Upper lobe of right lung (tissue), 1 donor: ENCODE measurements at places on chromosomes 1 and 21. TPM values are rescaled to one million over a fixed set of nuclear protein-coding genes. Genes with fewer than 3 reads are reported as not detected.
A peak's percentile ranks its signal among the peaks of the same experiment; 100 is the strongest.

DNA sequence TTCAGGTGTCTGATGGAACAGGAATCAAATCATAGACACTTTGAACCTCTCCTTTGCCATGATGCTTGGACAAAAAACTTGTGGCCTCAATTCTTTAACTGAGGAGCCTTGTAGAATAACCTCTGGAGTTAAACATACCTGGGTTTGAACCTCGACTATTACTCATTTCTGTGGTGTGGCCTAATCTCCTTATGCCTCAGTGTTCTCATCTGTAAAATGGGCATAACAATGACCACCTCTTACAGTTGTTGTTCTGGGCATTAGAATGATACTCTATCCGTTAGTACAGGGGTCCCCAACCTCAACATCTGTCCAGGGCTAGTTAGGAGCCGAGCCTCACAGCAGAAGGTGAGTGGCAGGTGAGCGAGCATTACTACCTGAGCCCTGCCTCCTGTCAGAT, 137.2 kb downstream of the ROR1 start:
- no peak for DNase-seq

GRCh38 chr1:160115545-160116282, at the start of gene ATP1A2:
TSS of gene ATP1A2 (plus strand) at chr1:160115759. CDS start at chr1:160115862, 103 bp downstream.
- DNase-seq: no peak

DNA sequence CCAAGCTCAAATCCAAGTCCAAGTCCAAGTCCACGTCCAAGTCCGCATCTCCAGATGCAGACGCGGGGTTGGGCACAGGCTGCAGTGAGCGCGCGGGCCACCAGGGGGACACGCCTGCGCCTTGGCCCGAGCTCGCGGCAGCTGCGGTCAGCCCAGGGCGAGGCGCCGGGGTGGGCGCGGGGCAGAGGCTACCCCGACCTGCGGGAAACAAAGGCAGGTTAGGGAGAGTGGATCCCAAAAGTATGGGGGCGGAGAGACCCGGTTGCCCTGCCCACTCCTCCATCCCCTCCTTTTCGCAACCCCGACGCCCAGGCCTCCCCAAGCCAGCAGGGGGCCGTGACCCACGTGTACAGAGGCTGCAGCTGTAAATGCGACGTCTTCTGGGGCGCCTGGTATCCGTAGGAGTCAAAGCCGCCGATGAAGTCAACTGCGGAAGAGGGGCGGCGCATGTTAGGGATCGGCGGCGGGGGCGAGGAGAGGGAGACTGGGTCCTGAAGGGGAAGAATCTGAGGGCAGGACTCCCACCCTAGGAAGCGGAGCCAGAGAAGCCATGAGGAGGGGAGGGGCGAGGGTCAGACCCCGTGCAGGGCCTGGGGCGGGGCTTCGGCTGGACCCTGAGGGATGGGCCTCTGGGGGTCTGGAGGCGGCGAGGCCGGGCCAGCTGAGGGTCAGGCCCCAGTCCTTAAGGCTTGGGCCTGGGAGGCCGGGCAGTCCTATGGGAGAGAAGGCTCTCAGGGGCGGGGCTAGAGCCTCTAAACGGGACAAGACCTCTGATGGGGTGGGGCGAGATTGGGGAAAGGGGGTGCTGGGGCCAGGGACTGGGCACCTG, 58.0 kb downstream of the NKAIN1 start:
- DNase-seq: peak; percentile 73

- no peak for DNase-seq
Measured at GRCh38 chr1:98210064-98210463, 289.2 kb upstream of the DPYD start.

- no peak for DNase-seq
Measured at GRCh38 chr1:220943319-220943996, 64.2 kb downstream of the HLX start.

DNA sequence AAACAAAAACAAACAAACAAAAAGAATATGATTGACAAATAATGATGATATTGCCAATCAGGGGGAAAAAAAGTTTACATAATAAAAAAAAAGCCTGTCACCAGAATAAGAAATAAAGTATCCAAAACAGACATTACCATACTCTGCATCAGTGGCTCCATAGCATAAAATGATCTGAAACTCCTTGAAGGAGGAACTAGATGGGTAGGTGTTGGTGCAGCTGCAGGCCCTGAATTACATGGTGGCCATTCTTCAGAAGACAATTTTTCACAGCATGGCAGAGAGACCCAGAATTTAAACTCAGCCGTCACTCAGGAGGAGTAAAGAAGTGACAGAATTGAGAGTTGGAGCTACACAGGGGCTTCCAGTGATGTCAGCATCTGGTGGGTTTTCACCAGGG, 60.2 kb downstream of the GLUL start:
- DNase-seq: no peak

GRCh38 chr1:21821385-21822019, 9.4 kb downstream of the LDLRAD2 start:
- DNase-seq: no peak

DNA sequence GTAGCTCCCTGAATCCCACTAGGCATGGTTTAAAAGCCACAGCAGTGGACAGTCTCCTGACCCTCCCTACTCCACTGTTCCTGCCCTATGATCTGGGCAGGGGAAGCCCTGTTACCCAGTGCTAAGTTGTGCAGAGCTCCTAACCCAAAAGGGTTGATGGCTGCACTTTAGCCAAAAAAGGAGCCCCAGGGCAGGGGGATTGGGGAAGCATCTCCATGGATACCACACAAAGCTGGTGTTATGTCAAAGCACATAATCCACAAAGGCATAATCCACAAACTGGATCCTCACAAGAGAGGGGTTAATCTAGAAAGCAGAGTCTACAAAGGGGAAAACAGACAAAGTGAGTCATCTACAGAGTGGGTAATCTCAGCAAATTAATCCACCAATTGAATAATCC, 5.7 kb downstream of the RSPO1 start:
- no peak for DNase-seq

DNA sequence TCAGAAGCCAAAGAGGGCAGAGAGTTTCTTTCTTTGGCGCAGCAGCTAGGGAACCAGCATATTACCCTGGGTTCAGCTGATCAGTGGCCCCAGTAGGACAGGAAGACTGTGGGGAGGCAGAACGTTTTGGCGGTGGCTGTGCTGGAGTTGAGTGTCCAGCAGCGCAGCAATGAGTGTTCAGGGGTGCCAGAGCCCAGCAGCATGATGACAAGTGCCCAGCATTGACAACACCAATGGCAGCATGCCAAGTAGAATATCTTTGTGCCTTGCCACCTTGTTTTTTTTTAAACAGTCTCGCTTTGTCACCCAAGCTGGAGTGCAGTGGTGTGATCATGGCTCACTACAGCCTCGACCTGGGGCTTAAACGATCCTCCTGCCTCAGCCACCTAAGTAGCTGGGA, 106.7 kb upstream of the CDC42BPA start:
- DNase-seq: no peak

GRCh38 chr21:41976611-41977010, 22.8 kb upstream of the C2CD2 start:
- no peak for DNase-seq

- DNase-seq: peak; percentile 80
Measured at GRCh38 chr1:67053535-67053784, 488 bp downstream of the SLC35D1 start.

GRCh38 chr21:31366825-31367224, 22.8 kb upstream of the TIAM1 start:
- no peak for DNase-seq

- DNase-seq: no peak
Measured at GRCh38 chr1:22787636-22788035, 77.0 kb downstream of the EPHB2 start.

- peak; percentile 93 for DNase-seq
Measured at GRCh38 chr1:244970236-244970743, 105.9 kb upstream of the HNRNPU start.

DNA sequence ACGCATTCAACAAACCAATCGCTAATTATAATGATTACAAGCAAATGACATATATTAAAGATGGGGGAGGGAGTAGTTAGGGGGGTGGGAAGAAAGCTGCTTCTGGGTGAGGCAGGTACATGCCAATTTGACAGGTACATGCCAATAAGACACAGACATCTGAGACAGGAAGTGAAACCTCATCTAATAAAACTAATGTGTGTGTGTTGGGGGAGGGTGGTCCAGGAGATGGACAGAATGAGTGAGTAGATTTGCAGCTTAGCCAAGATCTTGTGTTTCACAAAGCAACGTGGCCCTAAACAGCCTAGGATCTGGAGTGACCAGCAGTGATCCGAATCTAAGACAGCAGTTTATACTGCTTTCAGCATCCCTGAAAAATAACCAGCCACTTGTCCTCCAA, 10.8 kb downstream of the CFAP45 start:
- DNase-seq: no peak

DNA sequence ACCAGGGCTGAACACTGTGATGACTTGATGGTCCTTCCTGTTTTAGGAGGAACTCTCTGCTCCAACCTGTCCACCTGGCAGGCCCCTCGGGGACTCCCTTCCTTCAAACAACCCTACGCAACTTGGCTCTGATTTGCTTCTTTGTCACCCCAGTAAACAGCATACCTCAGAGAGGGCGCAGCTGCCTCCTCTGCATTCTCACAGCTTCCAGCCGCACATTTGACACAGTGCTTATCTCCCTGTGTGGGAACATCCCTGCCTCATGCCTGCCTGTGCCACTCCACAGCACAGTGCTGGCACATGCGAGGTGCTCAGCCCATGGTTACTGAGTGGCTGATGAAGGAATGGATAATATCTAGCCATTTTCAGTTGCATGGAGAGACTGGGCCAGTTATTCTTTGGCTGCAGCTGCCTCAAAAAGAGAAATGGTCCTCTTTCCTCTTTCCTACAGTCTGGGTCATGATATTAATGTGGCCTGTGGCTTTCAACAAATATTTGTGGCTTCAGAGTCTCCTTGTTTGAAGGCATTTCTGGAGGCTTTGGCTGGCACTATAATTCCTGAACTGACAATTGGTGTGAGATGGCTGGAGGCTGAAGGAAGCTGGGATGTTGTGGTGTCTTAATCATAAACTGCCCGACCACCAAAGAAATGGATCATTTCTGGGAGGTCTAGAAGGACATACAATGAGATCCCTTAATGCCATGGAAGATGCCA, 77.9 kb downstream of the TENT5C start:
- no peak for DNase-seq

DNA sequence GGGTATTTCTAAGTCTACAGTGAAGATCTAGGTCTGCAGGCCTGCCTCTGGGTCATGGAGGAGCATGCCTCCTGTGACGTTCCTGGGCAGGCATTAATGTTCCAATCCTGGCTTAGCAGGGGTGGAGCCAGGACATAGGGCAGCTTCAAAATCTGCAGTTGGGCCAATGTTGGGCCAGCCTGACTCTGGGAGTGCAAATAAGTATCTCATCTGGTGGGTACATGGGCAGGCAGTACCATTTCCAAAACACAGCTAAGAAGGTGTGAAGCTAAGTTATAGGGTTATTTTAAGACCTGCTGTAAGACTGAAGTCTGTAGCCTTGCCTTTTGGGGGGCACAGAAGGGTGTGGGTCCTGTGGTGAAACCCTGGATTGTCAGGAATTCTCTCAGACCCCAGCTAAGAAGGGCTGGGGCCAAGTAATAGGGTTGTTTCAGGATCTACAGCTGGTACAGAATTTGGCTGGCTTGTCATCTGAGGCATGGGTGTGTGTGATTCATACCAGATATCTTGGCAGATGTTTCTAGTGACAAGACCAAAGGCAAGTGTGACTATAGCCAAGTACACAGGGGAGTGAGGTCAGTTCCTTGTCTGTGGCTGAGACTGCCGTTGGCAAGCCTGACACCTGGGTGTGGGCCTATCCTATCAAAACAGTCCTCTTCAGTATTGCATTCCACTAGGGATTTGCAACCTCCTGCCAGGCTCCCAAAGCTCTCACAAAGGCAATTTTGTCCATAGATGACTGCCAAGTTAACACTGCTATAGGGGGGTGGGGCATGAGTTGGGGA, 468.7 kb upstream of the B3GALT2 start:
- no peak for DNase-seq

- no peak for DNase-seq
Measured at GRCh38 chr1:53577761-53578100, 118.5 kb downstream of the DMRTB1 start.

- no peak for DNase-seq
Measured at GRCh38 chr1:208513799-208514198, 269.6 kb upstream of the PLXNA2 start.

DNA sequence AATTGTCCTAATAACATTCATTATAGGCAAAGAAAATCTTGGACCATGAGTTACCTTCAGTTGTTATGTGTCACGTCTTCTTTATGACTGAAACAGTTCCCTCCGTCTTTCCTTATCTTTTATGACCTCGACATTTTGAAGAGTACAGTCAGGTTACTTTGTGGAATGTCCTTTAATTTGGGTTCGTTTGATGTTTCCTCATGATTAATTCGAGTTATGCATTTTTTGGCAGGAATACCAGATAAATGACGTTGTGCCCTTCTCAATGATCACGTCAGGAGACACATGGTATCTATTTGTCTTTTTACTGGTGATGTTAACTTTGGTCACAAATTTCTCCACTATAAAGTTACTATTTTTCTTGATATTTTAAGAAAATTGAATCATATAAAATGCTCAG, 17.3 kb upstream of the KLF17 start:
- no peak for DNase-seq

DNA sequence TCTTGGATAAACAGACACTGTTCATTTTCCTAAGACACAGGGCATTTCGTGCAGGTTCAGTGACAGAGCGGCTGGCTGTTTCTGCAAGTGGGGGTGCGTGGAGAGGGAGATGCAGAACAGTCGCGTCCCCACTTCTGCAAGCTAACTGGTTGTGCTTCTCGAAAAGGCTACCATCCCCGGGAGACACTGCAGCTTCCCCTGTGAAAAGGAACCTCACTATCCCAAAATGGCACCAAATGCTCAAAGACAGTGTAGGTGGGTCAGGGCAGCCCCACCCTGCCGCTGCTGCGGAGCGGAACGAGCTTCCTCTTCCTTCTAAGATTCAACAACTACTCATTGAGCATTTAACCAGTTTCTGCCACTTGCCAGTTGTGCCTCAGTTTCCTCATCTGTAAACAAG, 19.2 kb upstream of the BACE2 start:
- no peak for DNase-seq

GRCh38 chr1:152141971-152142584, 16.9 kb downstream of the RPTN start:
- no peak for DNase-seq

DNA sequence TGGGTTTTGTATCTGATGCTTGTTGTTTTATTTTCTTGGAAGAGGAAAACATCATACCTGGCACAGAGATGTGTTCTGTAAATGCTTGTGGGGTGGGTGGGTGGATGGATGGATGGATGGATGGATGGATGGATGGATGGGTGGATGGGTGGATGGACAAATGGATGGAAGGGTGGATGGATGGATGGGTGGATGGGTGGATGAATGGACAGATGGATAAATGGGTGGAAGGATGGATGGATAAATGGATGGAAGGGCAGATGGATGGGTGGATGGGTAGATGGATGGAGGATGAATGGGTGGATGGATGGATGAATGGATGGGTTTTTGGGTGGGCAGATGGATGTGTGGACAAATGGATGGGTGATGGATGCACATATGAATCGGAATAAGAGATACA, 111.5 kb downstream of the PDE9A start:
- DNase-seq: no peak

- DNase-seq: peak; percentile 88
Measured at GRCh38 chr1:159945483-159946241, at the start of gene IGSF9. TSS of gene IGSF9 (minus strand) at chr1:159945613. CDS start at chr1:159943454, 2,159 bp downstream.

VCAM1 gene
- total RNA-seq: 8.1 TPM

PLEKHN1 gene
- total RNA-seq: 2.1 TPM

DTL gene
- 1.7 TPM for total RNA-seq

CELF3 gene
- total RNA-seq: not detected

PRAMEF18 gene
- not detected for total RNA-seq

NTRK1 gene
- total RNA-seq: 1.2 TPM
